OCI-M1 (cell line): ENCODE measurements at places on chromosomes 12 and 14.

GRCh38 chr12:6185961-6186827 lies 14.0 kb upstream of the CD9 start:
- no peak for DNase-seq

DNA sequence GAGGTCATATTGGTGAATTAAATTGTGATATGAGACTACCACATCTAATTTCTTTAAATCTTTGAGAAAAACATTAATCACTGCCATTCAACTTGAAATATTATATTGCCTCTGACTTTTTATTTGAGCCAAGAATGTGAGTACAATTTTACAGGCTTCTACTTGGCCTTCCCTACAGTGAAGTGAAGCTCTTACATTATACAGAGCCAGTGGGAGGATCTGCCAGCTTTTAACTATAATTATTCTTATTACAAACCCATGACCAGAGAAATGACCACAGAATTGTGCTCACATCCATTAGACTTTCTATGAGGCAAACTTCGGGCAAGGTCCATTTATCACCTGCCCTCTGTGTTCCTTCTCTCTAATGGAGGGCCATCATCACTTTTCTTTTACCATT lies 114.2 kb downstream of the RERGL start:
- DNase-seq = no peak

GRCh38 chr14:96148631-96149030 lies 56.0 kb upstream of the BDKRB2 start:
- no peak for DNase-seq

DNA sequence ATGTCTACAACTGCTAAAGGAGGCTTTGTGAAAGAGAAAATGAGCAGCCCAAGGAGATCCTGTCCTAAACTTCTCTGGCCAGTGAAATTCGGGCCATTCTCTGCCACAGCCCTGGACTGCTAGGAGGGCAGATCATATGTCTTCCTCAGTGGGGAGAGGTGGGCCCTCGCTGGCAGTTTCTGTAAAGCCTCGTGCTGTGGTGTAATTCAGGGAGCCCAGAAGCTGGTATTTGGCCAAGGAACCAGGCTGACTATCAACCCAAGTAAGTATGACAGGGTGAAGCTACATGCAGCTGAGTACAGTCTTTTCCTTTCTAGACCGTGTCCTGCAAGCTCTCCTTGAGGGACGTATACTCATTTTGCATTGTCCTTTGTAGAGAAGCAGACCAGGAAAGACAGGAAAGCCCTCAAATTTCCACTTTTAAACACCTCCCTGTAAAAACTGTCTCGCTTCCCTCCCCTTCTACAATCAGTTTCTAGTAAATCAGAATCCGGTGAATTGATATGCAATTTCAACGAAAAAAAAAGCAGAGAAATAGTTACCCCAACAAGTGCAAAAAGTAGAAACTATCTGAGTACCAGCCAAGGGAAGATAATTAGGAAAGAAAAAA lies 106.8 kb downstream of the DAD1 start:
- DNase-seq = no peak

DNA sequence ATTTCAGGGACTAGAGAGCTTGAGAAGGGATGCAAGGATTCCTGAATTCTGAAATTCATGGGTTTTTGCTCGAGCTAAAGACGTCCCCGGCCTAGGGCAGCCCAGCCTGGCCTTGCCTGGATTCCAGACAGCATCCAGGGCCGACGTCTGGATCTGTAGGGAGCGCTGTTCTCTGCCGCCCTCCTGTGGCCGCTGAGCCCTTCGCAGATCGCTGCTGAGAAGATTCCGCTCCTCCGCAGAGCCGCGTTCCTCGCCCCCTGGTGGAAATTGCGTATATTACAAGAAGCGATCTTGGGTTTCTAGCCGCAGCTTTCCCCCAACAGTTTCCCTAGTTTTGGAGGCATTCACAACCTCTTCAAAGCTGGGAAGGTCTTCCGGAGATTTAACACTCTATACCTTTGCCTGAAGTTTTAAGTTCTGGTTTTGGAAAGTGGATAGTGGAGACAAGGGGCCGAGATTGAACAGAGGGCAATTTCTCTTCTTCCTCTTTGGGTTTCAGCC lies 5.1 kb downstream of the CISTR start:
- DNase-seq = peak; percentile 92

- DNase-seq = no peak
Observed at GRCh38 chr12:106027911-106028310, 110.8 kb downstream of the NUAK1 start.

DNA sequence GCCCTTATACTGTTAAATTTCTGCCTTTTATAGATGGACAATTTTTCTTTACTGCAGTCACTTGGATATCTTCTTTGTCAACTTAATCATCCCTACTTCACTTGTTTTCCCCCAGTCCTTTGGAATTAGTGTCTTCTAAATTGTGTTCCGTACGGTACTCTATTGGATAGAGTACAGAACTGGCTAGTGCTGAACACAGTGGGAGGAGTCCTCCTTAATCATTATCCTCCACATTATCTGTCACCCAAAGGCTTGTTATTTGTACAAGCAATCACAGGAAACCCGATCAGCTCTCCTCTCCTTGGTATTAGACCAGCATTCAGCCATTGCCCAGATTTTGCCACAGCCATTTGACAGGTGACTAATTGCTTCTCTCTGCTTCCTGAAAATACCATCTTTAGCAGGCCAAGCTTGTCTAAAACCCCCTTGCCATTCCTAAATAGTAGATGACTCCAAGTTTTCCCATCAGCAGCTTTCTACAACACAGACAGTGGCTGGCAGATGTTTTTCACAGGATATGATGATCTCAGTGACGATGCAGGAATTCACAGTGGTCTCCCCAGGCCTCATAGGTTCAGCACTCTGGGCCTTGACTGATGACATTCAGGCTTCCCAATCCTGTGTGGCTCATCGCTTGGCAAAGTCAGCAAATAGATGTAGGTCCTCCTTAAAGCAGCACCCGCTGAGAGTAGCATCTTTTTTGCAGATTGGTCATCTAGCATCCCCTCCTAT lies 216.0 kb upstream of the RGS6 start:
- DNase-seq = no peak

DNA sequence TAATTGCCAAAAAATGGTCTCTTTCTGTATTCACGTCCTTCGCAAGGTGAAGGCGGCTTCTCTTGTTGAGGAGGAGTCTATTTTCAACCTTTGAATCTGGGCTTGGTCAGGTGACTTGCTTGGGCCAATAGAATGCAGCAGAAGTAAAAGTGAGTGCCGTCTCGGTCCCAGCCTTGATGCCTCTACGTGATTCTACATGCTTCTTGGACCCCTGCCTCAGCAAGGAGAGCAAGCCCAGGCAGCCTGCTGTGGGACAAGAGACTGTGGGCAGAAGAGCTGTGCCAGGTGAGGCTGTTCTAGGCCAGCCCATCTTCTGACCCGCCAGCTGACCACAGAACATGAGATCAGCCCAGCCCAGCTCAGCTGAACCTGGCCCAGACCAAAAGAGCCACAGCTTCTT lies 39.1 kb upstream of the CCDC63 start:
- DNase-seq = no peak
